ENCODE measurements at places on chromosomes 12 and 14.

GRCh38 chr12:2264651-2265232 lies 212.0 kb downstream of the CACNA1C start:
- DNase-seq = no peak
- peaks cover 7% of the 10 kb centered on the region for H3K4me1 ChIP-seq
- H3K36me3 ChIP-seq = no peaks in the 10 kb centered on the region
- no peak overlapping the region for H3K4me3 ChIP-seq
- no peaks in the 10 kb centered on the region for H3K27me3 ChIP-seq

DNA sequence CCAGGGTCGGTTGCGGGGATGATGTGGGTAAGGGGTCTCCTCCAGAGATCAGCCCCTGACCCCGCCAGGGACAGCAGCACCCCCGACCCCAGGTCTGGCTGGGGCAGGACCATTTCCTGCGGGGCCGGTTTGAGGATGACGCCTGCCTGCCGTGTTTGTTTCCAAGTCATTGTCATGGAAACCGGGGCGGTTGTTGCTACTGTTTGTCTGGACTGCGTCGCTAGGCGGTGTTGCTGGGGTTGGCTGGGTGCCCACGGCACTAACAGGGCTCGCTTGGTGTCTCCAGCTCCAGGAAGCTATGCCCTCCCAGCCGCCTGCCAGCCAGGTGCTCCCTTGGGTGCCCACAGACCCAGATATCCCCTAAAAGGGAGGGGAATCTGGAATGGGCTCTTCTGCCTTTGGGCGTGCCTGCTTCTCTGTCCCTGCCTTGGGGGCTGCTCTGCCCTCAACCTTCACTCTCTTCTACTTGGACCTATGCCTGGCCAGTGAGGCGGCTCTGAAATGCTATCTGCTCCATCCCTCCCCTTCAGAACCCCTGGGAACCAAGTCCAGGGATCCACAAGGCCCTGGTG lies 4.7 kb upstream of the CRIP1 start:
- H3K36me3 ChIP-seq = no peaks in the 10 kb centered on the region
- peak overlapping the region; percentile 99 for H3K27ac ChIP-seq
- peaks cover 21% of the 10 kb centered on the region for H3K4me1 ChIP-seq
- H3K4me3 ChIP-seq = peak overlapping the region; percentile 84
- H3K27me3 ChIP-seq = peaks cover 61% of the 10 kb centered on the region

GRCh38 chr14:93231129-93231979 lies 24.3 kb downstream of the UBR7 start:
- H3K27ac ChIP-seq = no peak overlapping the region
- H3K36me3 ChIP-seq = peaks cover 19% of the 10 kb centered on the region
- no peaks in the 10 kb centered on the region for H3K27me3 ChIP-seq
- H3K4me1 ChIP-seq = no peaks in the 10 kb centered on the region
- no peak overlapping the region for H3K4me3 ChIP-seq

DNA sequence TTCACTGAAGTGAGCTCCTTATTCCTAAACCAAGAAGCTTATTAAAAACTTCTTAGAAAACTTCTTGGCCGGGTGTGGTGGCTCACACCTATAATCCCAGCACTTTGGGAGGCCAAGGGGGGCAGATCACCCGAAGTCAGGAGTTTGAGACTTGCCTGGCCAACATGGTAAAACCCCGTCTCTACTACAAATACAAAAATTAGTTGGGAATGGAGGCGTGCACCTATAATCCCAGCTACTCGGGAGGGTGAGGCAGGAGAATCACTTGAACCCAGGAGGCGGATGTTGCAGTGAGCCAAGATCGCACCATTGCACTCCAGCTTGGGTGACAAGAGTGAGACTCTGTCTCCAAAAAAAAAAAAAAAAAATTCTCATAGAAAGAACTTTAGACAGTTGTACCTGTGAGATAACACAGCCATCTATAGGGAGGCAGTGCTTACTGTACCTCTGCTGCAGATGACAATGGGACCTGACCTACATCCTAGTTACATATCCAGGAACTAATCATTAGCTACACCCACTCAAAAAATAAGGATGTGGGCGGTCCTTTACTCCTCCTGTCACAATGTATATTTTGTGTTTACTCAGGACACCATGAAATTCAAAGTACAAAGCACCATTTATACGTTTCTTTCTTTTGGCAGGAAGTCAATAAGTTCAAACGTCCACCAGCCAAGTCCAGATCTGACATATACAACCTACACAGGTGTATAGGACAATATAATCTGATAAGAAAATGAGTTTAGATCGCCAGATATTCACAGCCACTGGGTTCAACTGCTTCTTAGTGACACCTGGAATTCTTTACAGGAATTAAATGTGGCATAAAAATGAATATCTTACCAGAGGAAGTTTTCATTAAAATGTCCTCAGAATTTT lies 14.9 kb downstream of the STXBP6 start:
- H3K27me3 ChIP-seq = no peaks in the 10 kb centered on the region
- peaks cover 2% of the 10 kb centered on the region for H3K36me3 ChIP-seq
- no peak for DNase-seq
- no peak overlapping the region for H3K4me3 ChIP-seq

GRCh38 chr14:105853089-105853906 lies 326.9 kb downstream of the TMEM121 start:
- H3K4me3 ChIP-seq = no peak overlapping the region
- peaks cover 7% of the 10 kb centered on the region for H3K36me3 ChIP-seq
- DNase-seq = no peak

Measured in neural crest cell (in vitro differentiated cells).